CD4-positive, alpha-beta T cell treated with Interferon gamma for 1 hour (primary cell): ENCODE measurements at places on chromosomes 13 and 19.
A peak's percentile ranks its signal among the peaks of the same experiment; 100 is the strongest.

DNA sequence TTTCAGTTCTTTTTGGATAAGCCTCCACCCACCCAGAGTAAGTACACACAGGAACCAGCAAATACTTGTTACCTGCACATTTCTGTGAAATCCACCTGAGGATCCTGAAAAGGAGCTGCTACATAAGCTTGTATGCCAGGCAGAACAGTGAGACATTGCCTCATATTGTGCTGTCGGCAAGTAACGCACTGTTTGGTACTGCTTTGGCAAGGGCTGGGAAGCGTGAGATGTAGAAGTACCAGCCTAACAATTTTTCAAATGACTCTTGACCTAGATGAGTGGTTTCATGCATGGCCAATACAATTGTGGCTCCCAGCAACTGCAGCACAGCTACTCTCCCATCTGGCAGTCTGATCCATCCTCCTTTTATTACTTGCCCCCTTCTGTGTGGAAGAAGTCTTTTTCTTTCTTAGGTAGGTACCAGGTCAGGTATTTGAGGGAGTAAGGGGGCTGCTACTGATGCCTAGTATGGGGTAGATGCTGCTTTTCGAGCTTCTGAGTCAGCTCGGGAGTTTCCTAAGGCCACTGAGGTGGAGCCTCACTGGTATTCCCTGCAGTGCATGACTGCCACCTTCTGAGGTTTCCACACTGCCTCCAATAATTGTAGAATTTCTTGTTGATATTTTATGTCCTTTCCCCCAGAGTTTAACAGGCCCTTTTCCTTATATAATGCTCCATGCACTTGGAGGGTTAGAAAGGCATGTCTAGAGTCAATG lies 52.2 kb downstream of the ZNF737 start:
- DNase-seq, result no peak

- DNase-seq, result peak; percentile 79
These were observed at the start of gene GIPC1 for GRCh38 chr19:14496029-14496833. GIPC1 (minus strand) TSS chr19:14496127; CDS start chr19:14482976, 13,151 bp downstream.

DNA sequence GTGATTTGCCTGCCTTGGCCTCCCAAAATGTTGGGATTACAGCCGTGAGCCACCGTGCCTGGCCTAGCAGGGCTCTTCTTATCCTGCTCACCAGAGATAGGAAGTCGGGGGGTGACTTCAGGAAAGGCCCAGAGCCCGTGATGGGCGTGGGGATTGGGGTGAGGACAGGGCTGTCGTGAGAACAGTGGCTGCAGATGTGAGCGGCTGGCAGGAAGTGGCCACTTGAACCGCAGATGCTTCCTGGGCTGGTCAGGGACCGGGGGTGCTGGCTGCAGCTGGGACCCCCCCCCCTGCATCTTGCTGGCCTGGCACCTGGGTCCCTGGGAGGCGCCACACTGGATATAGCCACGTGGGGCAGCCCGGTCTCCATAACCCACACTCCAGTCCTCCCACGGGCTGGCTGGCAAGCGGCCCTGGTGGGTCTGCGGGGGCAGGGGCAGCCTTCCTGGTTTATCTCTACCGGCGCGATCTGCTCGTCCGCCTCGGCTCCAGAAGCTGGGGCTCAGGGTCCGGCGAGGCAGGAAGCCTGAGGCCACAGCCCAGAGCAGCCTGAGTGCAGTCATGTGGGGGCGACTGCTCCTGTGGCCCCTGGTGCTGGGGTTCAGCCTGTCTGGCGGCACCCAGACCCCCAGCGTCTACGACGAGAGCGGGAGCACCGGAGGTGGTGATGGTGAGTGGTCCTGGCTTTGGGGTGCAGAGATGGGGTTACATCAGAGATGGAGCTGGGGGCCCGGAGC lies at the start of gene F2RL3:
TSS of gene F2RL3 (plus strand) at position 371 of the 737 bp plus-strand sequence. CDS start at position 562, 191 bp downstream.
- DNase-seq, result peak; percentile 7

DNA sequence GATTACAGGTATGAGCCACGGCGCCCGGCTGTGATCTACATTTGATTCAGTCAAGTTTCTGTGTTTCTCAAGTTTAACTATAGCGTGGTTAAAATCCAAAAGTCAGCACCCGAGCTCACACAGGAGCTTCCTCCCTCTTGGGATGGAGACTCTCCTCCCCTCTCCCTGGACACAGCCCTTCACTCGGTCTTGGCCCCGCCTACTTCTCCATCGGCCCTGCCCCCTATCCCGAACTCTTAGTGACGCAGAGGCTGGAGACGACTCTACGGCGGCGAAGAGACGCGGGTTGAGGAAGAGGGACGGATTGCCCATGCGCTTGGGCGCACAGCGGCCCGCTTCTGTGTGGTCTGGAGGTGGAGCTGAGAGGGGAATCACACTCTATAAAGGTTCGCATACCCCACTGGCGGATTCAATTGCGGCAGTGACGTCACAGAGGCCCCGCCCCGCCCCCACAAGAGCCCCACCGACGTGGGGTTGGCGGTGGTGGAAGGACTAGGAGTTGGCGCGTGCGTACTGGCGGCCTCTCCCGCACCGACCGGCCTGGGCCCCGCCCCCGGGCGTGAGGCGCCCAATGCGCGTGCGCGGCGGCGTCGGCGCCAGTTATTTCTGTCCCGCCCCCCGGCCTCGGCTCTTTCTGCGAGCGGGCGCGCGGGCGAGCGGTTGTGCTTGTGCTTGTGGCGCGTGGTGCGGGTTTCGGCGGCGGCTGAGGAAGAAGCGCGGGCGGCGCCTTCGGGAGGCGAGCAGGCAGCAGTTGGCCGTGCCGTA lies at the start of gene TRIM28:
TSS of gene TRIM28 (plus strand) at position 239 of the 765 bp plus-strand sequence. CDS start 694 bp downstream, outside the sequence.
- peak; percentile 100 for DNase-seq
